ENCODE measurements at places on chromosomes 2 and 18.

DNA sequence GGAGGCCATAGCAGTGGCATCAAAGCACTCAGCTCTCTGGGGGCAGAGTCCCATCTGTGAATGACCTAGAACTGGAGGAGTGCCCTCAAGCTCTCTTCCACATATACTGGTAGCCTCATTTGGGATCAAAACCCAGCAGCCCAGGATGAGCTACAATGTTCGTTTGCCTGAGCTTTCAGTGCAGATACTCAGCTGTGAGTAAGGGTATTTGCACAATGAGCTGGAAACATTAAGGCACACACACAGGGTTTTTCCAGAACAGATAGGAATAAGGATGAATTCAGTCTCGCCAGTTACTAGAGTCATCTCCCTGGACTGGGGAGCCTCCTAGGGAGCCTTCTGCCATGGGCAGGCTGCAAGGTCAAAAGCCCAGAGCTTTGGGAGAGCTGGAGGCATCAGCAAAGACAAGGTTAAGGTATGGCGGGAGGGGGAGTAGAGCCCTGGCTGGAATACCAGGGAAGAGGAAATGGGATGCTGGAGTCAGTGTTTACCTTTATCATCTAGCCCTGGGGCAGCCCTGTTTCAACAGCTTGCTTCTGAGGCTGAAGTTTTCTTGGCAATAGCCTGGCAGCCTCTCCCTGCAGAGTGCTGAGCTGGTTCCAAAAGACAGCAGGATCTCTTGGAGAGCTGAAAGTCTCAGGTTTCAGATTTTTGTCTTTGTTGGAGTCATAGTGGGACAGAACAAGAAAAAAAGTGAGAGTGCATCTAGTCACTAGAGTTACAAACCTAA, 187.7 kb downstream of the LOXHD1 start:
- peak; percentile 38 for DNase-seq

- no peak for DNase-seq
These were observed 35.4 kb upstream of the FSHR start for GRCh38 chr2:49189512-49190225.

- DNase-seq = no peak
These were observed 125.1 kb downstream of the PMAIP1 start for GRCh38 chr18:60024857-60025256.

GRCh38 chr2:56464066-56464465, 280.3 kb downstream of the CCDC85A start:
- DNase-seq = no peak

- DNase-seq = no peak
These were observed 320.1 kb downstream of the OSR1 start for GRCh38 chr2:19038071-19039015.
